ENCODE measurements at places on chromosomes 16 and 17.
A peak's percentile ranks its signal among the peaks of the same experiment; 100 is the strongest.

GRCh38 chr16:56855946-56856345 lies 9.1 kb upstream of the SLC12A3 start:
- no peak overlapping the region for H3K4me3 ChIP-seq
- no peaks in the 10 kb centered on the region for H3K27me3 ChIP-seq
- H3K4me1 ChIP-seq, result no peaks in the 10 kb centered on the region
- no peak for DNase-seq
- no peaks in the 10 kb centered on the region for H3K36me3 ChIP-seq
- H3K27ac ChIP-seq, result no peak overlapping the region

DNA sequence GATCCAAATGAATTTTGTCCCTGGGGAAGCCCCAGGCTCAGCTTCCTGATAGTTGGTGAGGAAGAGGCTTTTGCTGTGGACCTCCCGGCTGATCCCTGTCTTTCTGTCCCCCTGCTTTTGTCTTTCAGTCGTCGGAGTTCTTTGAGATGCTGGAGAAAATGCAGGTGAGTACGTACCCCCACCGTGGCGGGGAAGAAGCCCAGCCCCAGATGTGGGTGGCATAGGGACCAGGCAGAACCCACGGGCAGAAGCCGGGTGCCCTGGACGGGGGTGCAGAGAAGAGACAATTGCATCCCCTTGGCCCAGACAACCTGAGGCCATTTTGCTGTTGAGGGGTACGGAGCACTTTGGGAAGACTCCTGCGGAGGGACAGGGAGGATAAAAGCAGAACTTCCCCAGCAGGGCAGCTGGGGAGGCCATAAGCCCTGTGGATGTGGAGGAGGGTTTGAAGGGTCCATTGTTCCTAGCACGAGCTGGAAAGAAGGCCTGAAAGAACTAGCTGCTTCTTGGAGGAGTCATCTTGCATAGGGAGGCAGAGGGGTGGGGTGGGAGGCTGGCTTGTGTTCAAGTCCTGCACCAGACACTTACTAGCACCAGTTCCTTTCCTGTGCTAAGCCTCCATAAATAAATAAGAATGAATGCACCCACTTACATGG lies 105.6 kb downstream of the OR1D5 start:
- no peak overlapping the region for H3K27ac ChIP-seq
- H3K4me1 ChIP-seq, result no peaks in the 10 kb centered on the region
- no peak overlapping the region for H3K4me3 ChIP-seq
- H3K27me3 ChIP-seq, result no peaks in the 10 kb centered on the region

GRCh38 chr17:76948726-76949342 lies 80.6 kb downstream of the MGAT5B start:
- H3K27ac ChIP-seq, result no peak overlapping the region
- H3K36me3 ChIP-seq, result no peaks in the 10 kb centered on the region
- H3K4me1 ChIP-seq, result no peaks in the 10 kb centered on the region
- no peak for DNase-seq
- H3K4me3 ChIP-seq, result no peak overlapping the region

GRCh38 chr16:2895813-2896212 lies 12.8 kb downstream of the FLYWCH2 start:
- no peak overlapping the region for H3K27ac ChIP-seq
- H3K4me3 ChIP-seq, result no peak overlapping the region
- no peak for DNase-seq
- no peaks in the 10 kb centered on the region for H3K27me3 ChIP-seq

DNA sequence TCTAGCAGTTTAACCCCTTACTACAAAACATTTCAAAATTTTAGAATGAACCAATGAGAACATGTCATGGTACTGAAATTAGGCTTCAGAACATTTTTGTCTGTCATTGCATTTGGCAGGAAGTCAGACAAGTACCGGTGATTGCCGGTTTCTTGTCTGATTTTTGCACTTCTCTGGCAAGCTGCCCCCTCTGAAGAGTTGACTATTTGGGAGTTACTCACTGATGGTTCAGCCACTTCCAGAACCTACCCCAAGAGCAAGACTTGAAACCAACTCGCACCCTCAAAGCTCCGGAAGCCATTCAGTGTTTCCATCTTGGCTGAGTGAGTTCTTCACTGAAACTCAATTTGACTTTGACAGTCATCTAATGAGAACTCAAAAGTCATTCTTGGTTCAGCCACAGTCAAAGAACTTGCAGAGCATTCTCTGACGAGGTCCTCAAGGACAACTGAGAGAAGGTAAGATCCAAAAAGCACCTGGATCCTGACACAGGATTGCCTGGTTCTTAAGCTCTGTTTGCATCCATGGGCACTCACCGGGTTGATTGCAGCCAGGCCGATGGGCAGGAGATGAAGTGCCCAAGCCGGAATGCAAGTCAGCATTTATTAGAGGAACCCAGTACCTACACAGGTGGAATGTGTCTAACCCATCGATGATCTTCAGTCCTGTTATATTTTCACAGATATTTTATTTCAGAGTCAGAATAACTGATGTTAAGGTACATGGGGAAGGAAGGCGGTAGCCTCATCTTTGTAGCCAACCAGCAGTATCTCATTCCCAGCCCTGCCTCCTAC lies 93.6 kb downstream of the USP22 start:
- DNase-seq, result no peak
- H3K36me3 ChIP-seq, result no peaks in the 10 kb centered on the region
- no peak overlapping the region for H3K27ac ChIP-seq
- no peaks in the 10 kb centered on the region for H3K27me3 ChIP-seq

- no peak overlapping the region for H3K27ac ChIP-seq
- H3K36me3 ChIP-seq, result no peaks in the 10 kb centered on the region
- no peak overlapping the region for H3K4me3 ChIP-seq
These were observed 105.0 kb downstream of the XYLT1 start for GRCh38 chr16:17365591-17366298.

DNA sequence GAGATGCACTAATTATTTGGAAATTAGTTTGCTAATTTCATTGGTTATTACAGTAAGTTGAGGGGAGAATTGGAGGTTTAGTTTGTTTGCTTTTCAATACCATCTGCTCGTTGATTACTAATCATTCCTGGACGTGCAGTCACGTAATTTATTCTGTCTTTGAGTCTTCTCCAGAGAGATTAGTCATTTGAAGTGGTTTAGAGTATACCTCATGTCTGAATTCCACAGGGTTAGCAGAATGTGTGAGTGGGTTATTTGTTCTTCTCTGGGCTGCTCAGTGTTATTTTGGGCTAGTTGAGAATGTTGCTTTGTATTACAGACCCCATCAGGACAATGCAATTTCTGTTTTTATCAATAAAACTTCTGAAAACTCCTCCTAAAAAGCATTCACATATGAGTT lies 265.0 kb downstream of the RBFOX1 start:
- no peaks in the 10 kb centered on the region for H3K27me3 ChIP-seq
- no peaks in the 10 kb centered on the region for H3K4me1 ChIP-seq
- no peak overlapping the region for H3K27ac ChIP-seq
- H3K36me3 ChIP-seq, result no peaks in the 10 kb centered on the region
- no peak overlapping the region for H3K4me3 ChIP-seq
- DNase-seq, result no peak

- DNase-seq, result peak; percentile 42
- no peak overlapping the region for H3K27ac ChIP-seq
- H3K4me3 ChIP-seq, result no peak overlapping the region
- no peaks in the 10 kb centered on the region for H3K36me3 ChIP-seq
These were observed 17.4 kb upstream of the MAP3K14 start for GRCh38 chr17:45334231-45334630.

- no peaks in the 10 kb centered on the region for H3K4me1 ChIP-seq
- no peak for DNase-seq
- H3K27me3 ChIP-seq, result no peaks in the 10 kb centered on the region
- H3K27ac ChIP-seq, result peak overlapping the region; percentile 95
These were observed 3.2 kb upstream of the FOXL1 start for GRCh38 chr16:86575095-86575685.

DNA sequence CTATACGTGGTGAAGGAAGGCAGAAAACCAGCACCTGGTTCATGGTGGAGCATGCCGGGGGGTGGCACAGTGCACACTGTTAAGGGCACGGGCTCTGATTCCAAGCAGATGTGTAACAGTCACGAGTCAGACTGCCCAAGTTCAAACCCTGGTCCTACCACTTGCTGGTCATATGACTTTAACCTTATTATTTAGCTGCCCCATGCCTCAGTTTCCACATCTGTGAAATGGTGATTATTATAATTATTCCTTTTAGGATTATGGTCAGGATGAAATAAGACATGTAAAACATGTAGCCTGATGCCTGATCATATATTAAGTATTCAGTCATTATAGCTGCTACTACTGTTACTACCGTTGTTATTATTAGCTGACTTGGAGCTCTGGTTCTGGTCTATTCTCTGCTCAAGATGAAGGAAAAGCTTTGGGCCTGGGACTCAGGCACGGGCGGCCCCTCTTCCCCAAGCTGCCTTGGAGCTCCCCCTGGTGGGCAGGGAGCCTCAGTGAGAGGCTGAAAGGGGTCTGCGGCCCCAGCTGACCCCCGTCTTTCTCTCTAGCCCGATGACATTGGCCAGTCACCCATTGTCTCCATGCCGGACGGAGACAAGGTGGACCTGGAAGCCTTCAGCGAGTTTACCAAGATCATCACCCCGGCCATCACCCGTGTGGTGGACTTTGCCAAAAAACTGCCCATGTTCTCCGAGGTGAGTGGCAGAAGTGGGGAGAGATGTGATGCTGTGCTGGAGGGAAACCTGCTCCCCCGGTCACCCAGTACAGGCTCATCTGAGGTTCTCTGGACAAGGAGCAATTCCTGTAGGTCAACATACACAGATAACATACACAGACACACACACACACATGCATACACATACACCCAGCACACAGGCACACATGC lies 14.0 kb downstream of the NR1D1 start:
- DNase-seq, result peak; percentile 70
- H3K27me3 ChIP-seq, result no peaks in the 10 kb centered on the region
- peak overlapping the region; percentile 42 for H3K27ac ChIP-seq
- no peak overlapping the region for H3K4me3 ChIP-seq

DNA sequence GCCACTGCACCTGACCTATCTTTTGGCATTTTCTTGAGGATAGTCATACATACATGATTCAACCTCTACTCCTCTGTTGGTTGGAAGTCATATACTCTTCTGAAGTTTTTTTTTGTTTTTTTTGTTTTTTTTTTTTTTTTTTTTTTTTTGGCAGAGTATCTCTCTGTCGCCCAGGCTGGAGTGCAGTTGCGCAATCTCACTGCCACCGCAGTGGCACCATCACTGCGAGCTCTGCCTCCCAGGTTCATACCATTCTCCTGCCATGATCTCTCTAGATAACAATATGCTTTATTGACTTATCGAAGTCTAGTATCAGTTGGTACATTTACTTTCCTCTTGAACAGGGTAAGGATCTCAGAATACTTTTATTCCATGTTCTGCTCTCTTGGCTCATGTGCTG lies 224.2 kb upstream of the WSCD1 start:
- no peak overlapping the region for H3K4me3 ChIP-seq
- no peaks in the 10 kb centered on the region for H3K27me3 ChIP-seq
- no peaks in the 10 kb centered on the region for H3K36me3 ChIP-seq
- H3K27ac ChIP-seq, result no peak overlapping the region

- no peak overlapping the region for H3K4me3 ChIP-seq
- no peaks in the 10 kb centered on the region for H3K36me3 ChIP-seq
- no peak overlapping the region for H3K27ac ChIP-seq
- no peaks in the 10 kb centered on the region for H3K27me3 ChIP-seq
These were observed 40.8 kb downstream of the USP32 start for GRCh38 chr17:60351012-60351695.

DNA sequence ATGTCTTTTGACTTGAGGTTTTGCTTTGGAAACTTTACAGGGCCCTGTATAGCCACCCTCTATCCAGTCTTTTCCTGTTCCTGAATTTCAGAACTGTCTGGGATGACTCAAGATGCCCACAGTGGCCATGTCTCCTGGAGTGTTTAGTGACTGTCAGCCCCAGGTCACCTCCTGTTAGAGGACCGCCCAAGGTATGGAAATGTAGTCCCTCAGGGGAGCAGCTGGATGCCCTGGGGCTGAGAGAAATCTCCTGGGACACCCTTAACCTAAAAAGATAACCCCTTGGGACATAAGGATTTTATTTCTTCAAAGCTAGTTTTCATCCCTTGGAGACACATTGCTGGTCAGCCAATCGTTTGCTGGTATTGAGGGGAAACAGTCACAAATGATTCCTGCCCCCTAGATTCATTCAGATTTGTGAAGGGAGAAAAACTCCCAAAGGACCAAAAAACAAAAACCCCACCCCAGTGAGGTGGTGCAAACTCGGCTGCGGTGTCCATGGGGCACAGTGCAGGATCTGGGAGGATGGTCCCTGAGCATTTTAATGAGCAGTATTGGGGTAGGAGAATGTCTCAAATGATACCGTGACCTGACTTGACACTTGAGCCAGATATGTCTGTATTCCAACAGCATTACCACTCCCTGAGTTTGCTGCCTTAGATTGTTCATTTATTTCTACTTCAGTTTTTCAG lies 1.7 kb downstream of the ZNF267 start:
- no peaks in the 10 kb centered on the region for H3K27me3 ChIP-seq
- H3K4me3 ChIP-seq, result peak overlapping the region; percentile 98
- H3K27ac ChIP-seq, result peak overlapping the region; percentile 94
- no peak for DNase-seq
- H3K36me3 ChIP-seq, result no peaks in the 10 kb centered on the region

Data from tibial artery (tissue), 4 donors.